Esophagus squamous epithelium (tissue), 5 donors: ENCODE measurements at places on chromosomes 4 and X.

DNA sequence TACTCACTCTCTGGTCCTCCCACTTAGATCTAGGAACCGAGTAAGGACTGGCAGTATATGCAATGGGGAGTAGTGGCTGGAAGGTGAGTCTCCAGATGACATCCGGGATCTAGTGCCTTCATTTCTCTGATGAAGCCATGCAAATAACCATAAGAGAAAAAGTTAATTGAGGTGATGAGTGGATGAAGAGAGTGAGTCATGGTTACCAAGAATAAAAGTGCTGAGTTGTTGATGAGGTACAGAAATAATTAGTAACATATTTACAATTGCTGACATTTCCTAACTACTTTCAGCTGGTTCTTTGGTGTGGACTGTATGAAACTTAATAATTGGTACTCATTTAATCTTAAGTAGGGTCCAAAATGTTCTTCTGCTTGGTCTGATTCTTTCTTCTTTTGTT is 146.7 kb upstream of the PITX2 start:
- no peak for DNase-seq

DNA sequence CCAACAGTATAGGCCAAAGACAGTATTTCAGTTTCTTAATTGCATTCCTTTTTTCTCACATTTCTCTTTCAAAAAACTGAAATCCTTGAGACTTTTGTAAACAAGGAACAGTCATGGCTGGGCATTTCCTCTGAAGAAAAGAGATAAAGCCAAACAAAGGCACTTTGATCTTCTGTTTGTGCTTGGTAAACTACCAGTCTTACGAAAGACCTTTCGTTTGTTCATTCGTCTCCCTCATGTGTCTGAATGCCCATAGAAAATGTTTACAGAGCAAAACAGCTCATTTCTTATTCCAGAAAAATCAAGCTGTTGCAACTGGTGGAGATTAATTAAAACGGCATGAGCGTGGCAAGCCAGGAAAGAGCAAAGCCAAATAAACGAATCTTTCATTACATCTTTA is 178.0 kb downstream of the GASK1B start:
- no peak for DNase-seq

GRCh38 chr4:17497890-17498523 is 13.9 kb downstream of the QDPR start:
- DNase-seq: no peak

GRCh38 chr4:7434141-7434765 is 477 bp downstream of the PSAPL1 start:
- no peak for DNase-seq

GRCh38 chr4:102736636-102737549 is 23.9 kb downstream of the MANBA start:
- DNase-seq: no peak
